ENCODE measurements at places on chromosomes 2 and 18. TPM values are rescaled to one million over a fixed set of nuclear protein-coding genes. Genes with fewer than 3 reads are reported as not detected.

UGT1A7 gene
- not detected for total RNA-seq

TCF23 gene
- not detected for total RNA-seq

GRCh38 chr2:126315828-126316227, 340.1 kb upstream of the GYPC start:
- DNase-seq = no peak
- no peak overlapping the region for H3K4me3 ChIP-seq
- H3K27me3 ChIP-seq = no peaks in the 10 kb centered on the region
- H3K4me1 ChIP-seq = no peaks in the 10 kb centered on the region
- no peak overlapping the region for H3K27ac ChIP-seq

DNA sequence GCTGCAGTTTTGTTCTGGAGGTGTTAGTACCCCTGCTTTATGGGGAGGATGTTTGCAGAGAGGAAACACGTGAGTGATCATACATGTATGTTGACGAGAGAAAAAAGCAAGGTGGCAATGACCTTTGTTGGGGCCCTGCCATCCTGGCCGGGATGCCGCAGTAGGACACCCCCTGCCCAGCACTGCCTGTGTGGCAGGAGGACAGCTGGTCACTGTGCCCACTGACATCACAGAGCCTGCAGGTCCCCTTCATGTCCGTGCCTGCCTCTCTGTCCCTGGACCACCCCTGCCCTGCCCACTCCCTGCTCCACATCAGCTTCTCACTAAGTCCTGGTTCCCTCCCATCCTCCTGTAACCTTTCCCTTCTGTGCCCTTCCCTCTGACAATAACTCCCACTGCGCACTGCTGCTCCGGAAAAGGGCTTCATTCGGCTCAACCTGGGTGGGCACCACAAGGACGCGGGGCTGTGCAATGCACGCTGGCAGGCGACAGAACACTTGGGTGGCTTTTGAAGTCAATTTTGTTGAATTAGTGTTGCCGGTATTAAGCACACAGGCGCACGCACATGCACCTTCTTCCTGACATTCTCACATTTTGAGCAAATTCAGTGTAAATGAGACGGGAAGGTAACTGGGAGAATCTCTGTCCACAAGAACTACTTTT, 51.5 kb upstream of the TWIST2 start:
- H3K27me3 ChIP-seq = peaks cover 10% of the 10 kb centered on the region
- no peaks in the 10 kb centered on the region for H3K36me3 ChIP-seq
- H3K4me1 ChIP-seq = no peaks in the 10 kb centered on the region
- H3K4me3 ChIP-seq = no peak overlapping the region

DNA sequence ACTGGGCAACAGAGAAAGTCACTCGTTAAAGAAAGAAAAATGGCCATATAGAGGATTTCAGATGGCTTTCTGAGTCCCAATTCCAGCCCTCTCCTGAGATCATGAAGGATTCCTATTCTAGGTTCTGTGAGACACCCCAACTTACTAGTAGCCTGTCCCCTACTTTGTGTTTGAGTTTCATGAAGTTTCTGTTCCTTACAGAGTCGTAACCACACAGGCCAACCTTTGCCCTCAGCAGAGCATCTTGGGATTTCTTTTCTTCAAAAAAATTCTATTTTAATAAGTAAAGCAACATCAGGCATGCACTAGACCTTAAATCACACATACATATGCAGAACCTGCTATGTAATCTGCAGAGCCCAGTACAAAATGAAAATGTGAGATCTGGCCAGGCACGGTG, 30.4 kb downstream of the TMEM247 start:
- no peak overlapping the region for H3K4me3 ChIP-seq
- no peak overlapping the region for H3K27ac ChIP-seq
- no peaks in the 10 kb centered on the region for H3K27me3 ChIP-seq
- no peaks in the 10 kb centered on the region for H3K36me3 ChIP-seq
- DNase-seq = no peak
- H3K4me1 ChIP-seq = no peaks in the 10 kb centered on the region

- no peak overlapping the region for H3K4me3 ChIP-seq
- H3K27ac ChIP-seq = peak overlapping the region; percentile 38
- H3K4me1 ChIP-seq = peaks cover 3% of the 10 kb centered on the region
- no peaks in the 10 kb centered on the region for H3K27me3 ChIP-seq
- no peaks in the 10 kb centered on the region for H3K36me3 ChIP-seq
Measured at GRCh38 chr2:240237609-240238174, 97.2 kb upstream of the OTOS start.

All from lung (tissue), 17 donors.